ENCODE measurements at places on chromosomes 12 and 14. TPM values are rescaled to one million over a fixed set of nuclear protein-coding genes. Genes with fewer than 3 reads are reported as not detected.

GRCh38 chr14:88516861-88517357, 37.9 kb downstream of the PTPN21 start:
- H3K4me3 ChIP-seq: no peak overlapping the region
- H3K4me1 ChIP-seq: peaks cover 13% of the 10 kb centered on the region
- no peak for DNase-seq
- no peaks in the 10 kb centered on the region for H3K36me3 ChIP-seq
- H3K27me3 ChIP-seq: no peaks in the 10 kb centered on the region

RNF31 gene
- 24.5 TPM for total RNA-seq

GRCh38 chr14:45238988-45239387, 14.0 kb downstream of the MIS18BP1 start:
- no peak overlapping the region for H3K4me3 ChIP-seq
- H3K36me3 ChIP-seq: peaks cover 17% of the 10 kb centered on the region
- H3K27ac ChIP-seq: no peak overlapping the region
- no peak for DNase-seq
- H3K27me3 ChIP-seq: no peaks in the 10 kb centered on the region

DNA sequence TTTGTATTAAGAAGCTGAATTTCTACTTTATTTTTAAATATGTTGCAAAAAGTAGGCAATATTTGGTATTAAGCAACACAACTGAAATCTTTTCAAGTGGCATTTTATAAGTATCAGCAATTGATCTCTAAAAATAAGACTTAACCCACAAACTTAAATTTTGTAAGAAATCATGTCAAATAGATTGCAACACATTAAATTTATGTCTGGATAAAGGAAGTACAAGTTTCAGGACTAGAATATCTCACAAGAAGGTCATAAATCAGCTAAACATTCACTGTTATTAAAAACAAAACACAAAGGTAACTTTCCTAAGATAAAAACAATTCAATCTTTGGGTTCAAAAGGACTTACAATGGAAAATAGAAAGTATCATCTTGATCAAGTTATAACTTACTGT, 32.8 kb downstream of the CPNE8 start:
- no peak overlapping the region for H3K4me3 ChIP-seq
- DNase-seq: no peak
- H3K27me3 ChIP-seq: no peaks in the 10 kb centered on the region
- H3K4me1 ChIP-seq: no peaks in the 10 kb centered on the region
- no peak overlapping the region for H3K27ac ChIP-seq
- H3K36me3 ChIP-seq: no peaks in the 10 kb centered on the region

DNA sequence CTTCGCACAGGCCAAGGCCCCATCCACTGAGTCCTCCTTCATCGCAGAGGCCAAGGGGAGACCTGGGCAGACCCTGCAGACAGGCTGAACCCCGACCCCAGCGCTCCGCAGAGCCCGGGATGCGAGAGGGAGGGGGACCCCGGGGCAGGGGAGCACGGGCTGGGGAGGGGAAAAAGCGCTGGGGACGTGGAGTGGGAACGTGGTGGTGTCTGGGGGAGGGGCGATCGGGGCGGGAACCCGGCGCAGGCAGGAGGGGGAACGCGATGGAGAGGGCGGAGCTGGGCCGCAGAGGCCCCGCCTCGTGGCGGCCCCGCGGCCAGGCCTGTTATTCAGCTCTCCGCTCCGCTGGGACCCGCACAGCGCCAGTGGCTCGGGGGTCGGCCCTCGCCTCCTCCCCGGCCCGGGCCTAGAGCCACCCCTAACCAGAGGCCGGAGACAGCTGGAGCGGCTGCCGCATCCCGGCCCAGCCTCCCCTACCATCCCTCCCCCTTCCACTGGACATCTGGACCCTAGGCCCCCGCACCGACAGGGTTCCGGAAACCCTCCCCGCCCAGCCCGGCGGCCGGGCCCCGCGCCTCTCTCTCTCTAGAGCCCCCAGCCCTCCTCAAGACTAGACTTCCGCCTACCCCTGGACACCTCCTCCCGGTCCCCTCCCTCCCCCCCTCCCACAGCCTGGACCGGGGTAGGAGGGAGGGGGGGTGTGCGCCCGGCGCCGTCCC, at the start of gene ARHGEF25:
Gene ARHGEF25 (plus strand): TSS at position 328 of the 719 bp plus-strand sequence. CDS start 460 bp downstream, outside the sequence.
- H3K4me1 ChIP-seq: peaks cover 89% of the 10 kb centered on the region
- H3K4me3 ChIP-seq: peak within 1 kb of the TSS; percentile 93
- H3K27me3 ChIP-seq: peaks cover 17% of the 10 kb centered on the region
- H3K27ac ChIP-seq: peak within 1 kb of the TSS; percentile 95
- no peak for DNase-seq
- H3K36me3 ChIP-seq: peaks cover 18% of the 10 kb centered on the region

Measured in esophagus muscularis mucosa (tissue), 4 donors.